Metanephros (tissue), 2 donors: ENCODE measurements at places on chromosomes 7 and 10. TPM values are rescaled to one million over a fixed set of nuclear protein-coding genes. Genes with fewer than 3 reads are reported as not detected.

HOXA10 gene
- 98.8 TPM for total RNA-seq

WNT2 gene
- total RNA-seq: 0.47 TPM

DEPP1 gene
- total RNA-seq: 40.5 TPM

SLC35G1 gene
- total RNA-seq: 5.2 TPM

LRCH4 gene
- total RNA-seq: 43.5 TPM

TAS2R41 gene
- not detected for total RNA-seq

UCMA gene
- total RNA-seq: not detected

CRPPA gene
- 6.8 TPM for total RNA-seq

HSPA12A gene
- 26.6 TPM for total RNA-seq

EPHB4 gene
- 91.7 TPM for total RNA-seq

PDK4 gene
- total RNA-seq: 27.2 TPM

SRRM3 gene
- 1.5 TPM for total RNA-seq

AKR1C1 gene
- 6.3 TPM for total RNA-seq

MYL10 gene
- 8.8 TPM for total RNA-seq

ITPRID1 gene
- not detected for total RNA-seq

MYH16 gene
- 0.06 TPM for total RNA-seq

FMC1 gene
- 14.4 TPM for total RNA-seq

ANK3 gene
- 189 TPM for total RNA-seq

SLC25A40 gene
- total RNA-seq: 19.3 TPM

C10orf88 gene
- 9.9 TPM for total RNA-seq

ATP5F1C gene
- total RNA-seq: 235 TPM

NUTM2A gene
- total RNA-seq: 2.7 TPM

LMBR1 gene
- total RNA-seq: 111 TPM

C10orf105 gene
- total RNA-seq: 0.06 TPM

ENO4 gene
- 2.7 TPM for total RNA-seq

WNT8B gene
- 0.29 TPM for total RNA-seq

UTF1 gene
- 0.35 TPM for total RNA-seq

AFAP1L2 gene
- total RNA-seq: 41.6 TPM

PAX2 gene
- 122 TPM for total RNA-seq

HTR5A gene
- total RNA-seq: not detected

RBM48 gene
- 15.9 TPM for total RNA-seq

CNNM1 gene
- total RNA-seq: 1.8 TPM

TAS2R4 gene
- total RNA-seq: 4.7 TPM

TCTN3 gene
- total RNA-seq: 48.3 TPM

CYP2C18 gene
- 0.29 TPM for total RNA-seq

SPDYE2B gene
- not detected for total RNA-seq

ANXA8 gene
- 0.18 TPM for total RNA-seq

ZNF485 gene
- total RNA-seq: 3.7 TPM

NEUROD6 gene
- total RNA-seq: not detected

CTNNA3 gene
- total RNA-seq: 21.2 TPM

MYO3A gene
- 3.9 TPM for total RNA-seq

CALHM2 gene
- 21.1 TPM for total RNA-seq

MMRN2 gene
- 40.6 TPM for total RNA-seq

OR6V1 gene
- total RNA-seq: not detected

CUZD1 gene
- 0.29 TPM for total RNA-seq

SFTPA1 gene
- total RNA-seq: 0.88 TPM
